Adipocyte (in vitro differentiated cells): ENCODE measurements at places on chromosomes 7 and 10.

- peak; percentile 92 for DNase-seq
These were observed 147.9 kb upstream of the LYZL1 start for GRCh38 chr10:29140991-29141390.

GRCh38 chr10:75201793-75202307 lies 8.7 kb upstream of the VDAC2 start:
- no peak for DNase-seq

- peak; percentile 80 for DNase-seq
These were observed 27.5 kb downstream of the PVRIG start for GRCh38 chr7:100247152-100247757.

DNA sequence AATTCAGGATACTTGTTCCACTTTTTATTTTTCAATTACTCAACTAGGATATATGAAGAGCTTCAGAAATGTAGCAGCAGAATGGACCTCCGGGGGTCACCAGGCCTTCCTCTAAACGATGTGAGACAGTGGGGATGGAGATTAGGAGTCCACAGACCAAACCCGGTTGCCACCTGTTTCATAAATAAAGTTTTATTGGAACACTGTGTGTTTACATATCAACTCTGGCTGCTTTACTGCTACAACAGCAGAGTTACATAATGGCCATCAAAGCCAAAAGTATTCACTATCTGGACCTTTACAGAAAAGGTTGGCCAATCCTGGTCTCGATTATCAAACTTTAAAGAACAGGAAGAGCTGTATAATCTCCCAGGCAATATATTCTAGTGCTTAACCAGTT lies 30.8 kb downstream of the RAPGEF5 start:
- no peak for DNase-seq

GRCh38 chr7:47103498-47104205 lies 478.3 kb downstream of the TNS3 start:
- no peak for DNase-seq

DNA sequence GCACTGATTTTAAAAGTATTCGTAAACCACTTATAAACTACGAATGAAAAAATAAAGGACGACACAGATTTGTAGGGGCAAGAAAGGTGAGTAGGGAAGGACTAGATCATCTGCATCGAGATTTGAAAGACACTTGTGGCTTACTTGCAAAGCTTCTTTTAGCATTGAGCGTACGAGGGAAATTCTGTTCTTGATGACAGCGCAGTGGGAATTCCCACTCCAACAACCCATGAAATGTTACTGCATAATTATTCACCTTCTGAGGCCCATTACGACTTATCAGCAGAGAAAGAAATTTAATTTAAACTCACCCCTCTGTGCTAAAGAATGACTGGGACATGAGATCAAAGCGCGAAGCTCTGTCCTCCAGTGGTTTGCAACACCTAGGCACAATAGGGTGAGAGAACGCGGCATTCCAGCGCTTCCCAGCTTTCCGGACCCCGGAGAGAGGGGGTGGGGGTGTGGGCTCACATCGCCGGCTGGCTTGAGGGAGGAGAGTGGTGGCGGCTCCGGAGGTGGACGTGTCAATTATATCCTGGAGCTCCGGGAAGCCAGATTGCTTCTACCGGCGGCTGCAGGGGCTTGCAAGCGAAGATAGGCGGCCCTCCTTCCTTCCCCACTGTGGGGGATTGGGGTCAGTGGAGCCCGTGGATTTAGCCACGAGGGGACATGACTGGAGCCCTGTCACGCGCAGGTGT lies 10.3 kb downstream of the SP8 start:
- DNase-seq, result no peak

DNA sequence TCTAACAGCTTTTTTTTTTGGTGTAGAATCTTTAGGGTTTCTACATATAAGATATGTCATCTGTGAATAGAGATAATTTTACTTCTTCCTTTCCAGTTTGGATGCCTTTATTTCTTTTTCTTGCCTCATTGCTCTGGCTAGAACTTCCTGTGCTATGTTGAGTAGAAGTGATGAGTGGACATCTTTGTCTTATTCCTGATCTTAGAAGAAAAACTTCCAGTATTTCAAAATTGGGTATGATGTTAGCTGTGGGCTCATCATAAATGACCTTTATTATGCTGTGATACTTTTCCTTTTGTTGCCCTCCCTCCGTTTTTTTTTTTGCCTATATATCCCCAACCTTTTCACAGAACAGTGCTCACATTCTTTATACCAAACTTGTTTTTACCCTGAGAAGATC lies 8.8 kb downstream of the AGK start:
- no peak for DNase-seq

DNA sequence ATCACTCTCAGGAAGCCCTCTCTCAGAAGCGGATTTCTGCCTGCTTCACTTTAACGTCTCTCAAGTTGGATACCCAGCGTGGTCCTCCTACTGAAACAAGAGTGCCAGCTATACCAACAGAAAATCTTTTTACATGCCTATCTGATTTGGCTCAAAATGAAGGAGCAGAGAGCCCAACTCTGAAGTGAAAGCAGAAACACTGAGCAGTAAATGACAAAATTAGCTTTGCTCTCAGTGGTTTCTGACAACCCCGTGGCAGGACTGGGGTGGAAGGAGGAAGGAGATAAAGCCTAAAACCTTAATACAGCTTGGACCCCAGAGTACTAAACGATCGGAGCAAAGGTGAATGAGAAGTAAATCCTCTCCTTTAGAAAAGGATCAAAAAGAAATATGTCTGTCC lies 25.1 kb upstream of the GPR37 start:
- no peak for DNase-seq

DNA sequence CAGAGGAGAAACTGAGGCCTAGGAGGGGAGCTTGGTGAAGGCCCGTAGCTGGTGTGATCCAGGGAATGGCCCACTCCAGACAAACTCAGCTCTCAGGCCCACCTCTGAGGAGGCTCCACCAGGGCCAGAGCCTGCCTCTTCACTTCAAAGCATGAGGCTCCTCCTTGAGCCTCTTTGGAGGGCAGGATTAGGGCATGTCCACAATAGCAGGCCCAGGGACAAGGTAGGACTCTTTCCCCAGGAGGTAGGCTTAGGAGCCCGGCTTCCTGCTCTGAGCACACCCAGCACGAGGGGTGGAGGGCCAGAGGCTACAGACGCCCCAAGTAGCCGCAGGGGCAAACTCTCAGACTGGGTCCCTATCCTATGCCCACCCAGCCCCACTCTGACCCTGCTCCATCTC lies 164.6 kb upstream of the ZMIZ1 start:
- DNase-seq, result no peak

- DNase-seq, result peak; percentile 66
These were observed 593 bp upstream of the ADRA2A start for GRCh38 chr10:111076191-111076681.

DNA sequence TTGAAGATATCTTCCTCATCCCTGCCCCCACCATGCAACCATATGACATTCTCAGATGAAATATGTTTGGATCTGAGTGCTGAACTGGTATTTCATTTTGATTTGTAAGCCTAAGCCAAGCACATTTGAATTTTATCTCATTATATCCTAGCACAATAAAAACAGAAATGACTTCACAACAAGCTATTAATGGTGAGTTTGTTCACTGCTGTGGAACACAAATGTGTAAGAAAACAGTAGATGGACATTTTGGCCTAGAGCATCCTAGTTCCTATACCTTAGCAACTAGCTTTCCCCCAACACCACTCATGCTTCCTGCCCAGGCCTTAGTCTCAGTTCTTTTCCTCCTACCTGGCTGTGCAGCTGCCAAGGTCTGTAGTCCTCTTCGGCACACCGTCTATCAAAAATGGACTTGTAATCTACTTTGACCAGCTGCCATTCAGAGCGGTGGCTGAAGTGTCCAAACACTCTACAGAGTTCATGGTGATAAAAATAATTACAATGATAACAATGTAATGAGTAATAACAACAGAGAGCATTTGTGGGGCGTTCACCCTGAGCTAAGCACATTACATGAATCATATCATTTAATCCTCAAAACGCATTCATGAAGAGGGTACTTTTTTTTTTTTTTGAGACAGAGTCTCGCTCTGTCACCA lies 491.9 kb downstream of the SORCS1 start:
- DNase-seq, result no peak

DNA sequence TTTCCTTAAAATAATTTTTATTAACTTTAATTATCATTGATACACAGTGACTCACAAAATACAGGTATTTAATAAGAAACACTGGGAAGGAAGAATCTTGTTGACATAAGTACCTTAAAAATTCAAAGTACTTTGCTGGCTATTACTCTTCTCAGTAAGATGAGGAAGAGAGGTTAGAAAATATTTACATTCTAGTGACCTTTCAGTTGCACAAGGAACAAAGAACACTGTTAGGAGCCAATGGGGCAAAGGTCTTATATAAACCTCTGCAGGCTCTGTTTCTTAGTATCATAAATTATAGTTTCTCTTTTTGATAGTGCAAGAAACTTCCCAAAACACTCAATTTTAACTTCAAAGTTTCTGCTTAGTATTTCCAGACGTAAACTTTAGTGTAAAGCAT lies 4.8 kb upstream of the TAX1BP1 start:
- DNase-seq, result no peak

DNA sequence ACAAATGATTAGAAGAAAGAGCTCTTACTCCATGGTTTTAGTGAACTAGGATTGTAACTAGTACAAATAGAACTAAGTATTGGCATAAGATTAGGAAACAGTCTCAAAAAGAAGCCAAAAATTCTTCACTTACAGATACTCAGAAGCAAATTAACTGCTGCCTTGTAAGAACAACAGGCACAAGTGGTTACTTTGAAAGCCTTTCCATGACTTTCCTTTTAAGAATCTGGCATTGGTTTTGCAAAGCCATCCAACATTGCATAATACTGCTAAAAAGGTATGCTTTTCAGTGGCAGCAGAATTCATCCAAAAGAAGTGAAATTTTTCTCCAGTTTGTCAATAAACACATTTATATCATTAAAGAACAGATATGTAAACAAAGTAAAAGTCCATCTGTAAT lies 126.8 kb upstream of the ODAD2 start:
- DNase-seq, result peak; percentile 68

GRCh38 chr10:58475322-58476277 lies 37.1 kb upstream of the BICC1 start:
- DNase-seq, result peak; percentile 77

- DNase-seq, result peak; percentile 58
These were observed 38.0 kb upstream of the SPOCK2 start for GRCh38 chr10:72126184-72126871.
